Right kidney (tissue), 9 donors: ENCODE measurements at places on chromosomes 7 and 10.

DNA sequence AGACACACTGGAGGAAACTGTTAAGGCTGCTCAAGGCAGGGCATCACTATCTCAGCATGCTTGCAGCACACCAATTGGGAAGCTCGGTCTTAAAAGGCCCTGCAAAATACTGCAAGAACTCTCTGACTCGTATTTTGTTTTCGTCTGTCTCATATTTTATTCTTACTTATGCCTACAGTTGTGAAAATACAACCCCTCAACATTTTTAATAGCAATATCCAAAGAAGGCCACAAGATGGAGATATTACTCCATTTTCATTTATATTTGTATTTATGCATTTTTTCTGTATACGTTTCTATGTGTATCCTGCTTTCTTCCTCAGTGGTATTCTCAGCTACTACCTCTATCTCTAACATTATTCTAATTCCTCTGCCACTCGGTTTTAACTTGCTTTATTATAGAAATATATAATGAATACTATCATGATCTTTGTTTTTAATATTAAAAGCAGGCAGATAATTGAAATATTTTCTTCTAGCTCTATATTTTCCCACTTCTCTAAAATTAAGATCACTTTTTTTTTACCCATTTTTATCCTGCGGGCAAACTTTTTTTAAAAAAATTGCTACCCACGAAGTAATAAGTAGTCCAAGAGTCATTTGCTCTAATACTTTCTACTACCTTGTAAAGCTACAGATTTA lies 10.0 kb downstream of the DNAJC1 start:
- DNase-seq, result no peak

GRCh38 chr10:126090911-126091728 lies 194.8 kb downstream of the FANK1 start:
- no peak for DNase-seq

DNA sequence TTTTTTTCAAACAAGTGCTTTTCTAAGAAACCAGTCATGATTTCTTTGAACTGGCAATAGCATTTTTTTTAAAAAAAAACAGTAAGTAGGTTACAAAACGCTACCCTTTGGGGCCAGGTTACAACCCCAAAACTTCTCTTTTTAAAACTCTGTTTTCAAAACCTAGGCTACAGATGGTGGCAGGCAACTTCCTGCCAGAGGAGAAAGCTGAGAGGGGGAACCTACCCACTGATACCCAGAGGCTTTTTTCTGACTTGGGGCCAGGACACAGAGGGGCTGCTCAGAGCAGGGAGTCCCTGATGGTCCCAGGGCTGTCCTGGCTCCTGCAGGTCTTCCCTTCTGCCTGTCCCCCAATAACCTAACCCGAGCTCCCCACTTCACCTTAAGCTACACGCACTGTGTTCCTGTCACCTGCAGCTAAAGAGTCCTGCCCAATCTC lies 6.9 kb downstream of the STN1 start:
- DNase-seq, result no peak

- peak; percentile 38 for DNase-seq
These were observed 2.1 kb upstream of the ADAM8 start for GRCh38 chr10:133278577-133279265.

DNA sequence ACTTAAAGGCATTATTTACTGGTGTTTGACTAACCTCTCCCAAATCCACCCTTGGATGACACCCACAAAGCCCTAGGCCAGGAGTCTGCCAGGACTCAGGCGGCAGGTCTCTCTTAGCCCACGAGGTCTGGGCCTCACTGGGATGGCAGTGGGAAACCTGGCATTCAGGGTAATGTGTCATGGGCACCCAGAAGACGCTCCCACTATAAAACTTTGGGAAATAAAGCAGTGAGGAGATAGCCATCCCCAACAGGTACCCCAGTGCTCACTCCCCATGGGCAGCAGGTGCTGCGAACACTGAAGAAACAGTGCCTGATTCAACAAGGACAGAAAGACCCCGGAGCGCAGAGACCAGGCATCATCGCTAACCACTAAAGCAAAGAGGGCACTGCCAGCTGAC lies 14.4 kb upstream of the PTPRN2 start:
- DNase-seq, result no peak

GRCh38 chr7:952548-953441 lies 1.7 kb downstream of the ADAP1 start:
- DNase-seq, result no peak

- DNase-seq, result no peak
These were observed 116.2 kb downstream of the FAM107B start for GRCh38 chr10:14658331-14659127.

GRCh38 chr7:22470981-22471380 lies 29.0 kb downstream of the STEAP1B start:
- no peak for DNase-seq

- no peak for DNase-seq
These were observed 18.8 kb downstream of the MRPS24 start for GRCh38 chr7:43850348-43851116.

GRCh38 chr7:71645836-71646235 lies 513.9 kb downstream of the GALNT17 start:
- DNase-seq, result no peak

GRCh38 chr7:129643550-129644170 lies 32.1 kb downstream of the NRF1 start:
- DNase-seq, result no peak

DNA sequence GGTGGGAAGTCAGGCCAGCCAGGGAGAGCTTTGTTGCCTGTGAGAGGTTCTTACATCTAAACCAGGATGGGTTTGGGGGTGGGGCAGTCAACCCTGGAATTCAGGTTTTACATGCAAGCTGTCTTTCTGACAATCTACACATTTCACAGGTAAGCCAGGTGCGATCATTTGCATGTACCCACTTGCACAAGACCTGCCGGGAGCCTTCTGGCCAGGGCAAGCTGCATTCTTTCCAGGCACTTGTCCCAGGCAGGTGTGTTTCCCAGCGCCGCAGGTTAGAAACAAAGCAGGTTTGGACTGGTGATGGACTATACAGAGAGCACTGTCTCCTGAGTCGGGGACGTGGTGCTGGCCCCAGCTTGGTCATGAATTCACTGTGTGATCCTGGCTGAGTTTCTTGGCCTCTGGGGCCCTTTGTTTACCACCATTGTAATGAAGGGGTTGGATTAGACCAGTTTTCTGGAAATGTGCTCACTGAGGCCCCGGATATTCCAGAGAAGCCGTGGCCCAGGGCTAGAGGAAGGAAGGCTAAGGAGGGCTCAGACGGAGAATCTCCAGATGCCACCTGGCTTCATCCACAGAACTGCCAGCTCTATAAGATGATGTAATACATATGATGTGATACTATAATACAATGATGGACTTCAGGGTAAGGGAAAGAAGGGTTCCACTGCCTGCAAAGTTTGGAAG lies 205.2 kb upstream of the SVIL start:
- no peak for DNase-seq

DNA sequence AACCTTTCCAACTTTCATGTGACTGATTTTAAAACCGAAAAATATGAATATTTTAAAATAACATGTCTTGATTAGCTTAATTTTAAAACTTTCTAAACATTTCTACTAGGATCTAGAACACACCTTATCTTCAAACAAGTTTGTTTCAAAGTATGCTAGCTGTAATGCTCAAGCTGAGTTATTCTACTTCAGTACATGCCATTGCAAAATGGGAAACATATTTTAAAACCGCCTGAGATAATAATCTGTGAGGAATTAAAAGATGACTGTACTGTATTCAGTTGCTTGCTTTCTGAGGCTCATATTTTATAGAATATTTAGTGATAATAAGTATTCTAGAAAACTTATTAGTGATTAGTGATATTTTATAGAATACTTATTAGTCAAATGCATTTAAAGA lies 99.6 kb downstream of the LMBR1 start:
- DNase-seq, result no peak

DNA sequence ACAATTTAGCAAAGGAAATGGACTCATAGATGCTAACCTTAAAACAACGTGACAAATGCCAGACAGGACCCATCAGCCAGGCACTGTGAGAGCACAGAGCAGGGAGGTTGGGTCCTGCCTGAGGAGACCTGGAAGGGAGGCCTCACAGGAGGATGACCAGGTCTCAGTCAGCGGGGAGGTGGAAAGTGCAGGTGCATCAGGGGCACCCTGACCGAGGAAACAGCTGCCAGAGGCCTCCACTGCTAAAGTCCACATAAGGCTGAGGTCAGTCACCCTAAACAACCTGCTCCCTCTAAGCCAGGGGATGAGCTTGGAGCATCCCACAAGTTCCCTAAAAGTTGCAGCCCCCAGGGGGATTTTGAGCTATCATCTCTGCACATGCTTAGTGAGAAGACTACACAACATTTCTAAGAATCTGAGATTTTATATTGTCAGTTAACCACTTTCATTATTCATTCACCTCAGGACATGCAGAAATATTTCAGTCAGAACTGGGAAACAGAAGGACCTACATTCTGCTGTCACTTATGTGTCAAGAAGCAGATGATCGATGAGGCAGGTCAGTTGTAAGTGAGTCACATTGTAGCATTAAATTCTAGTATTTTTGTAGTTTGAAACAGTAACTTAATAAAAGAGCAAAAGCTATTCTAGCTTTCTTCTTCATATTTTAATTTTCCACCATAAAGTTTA lies 157.6 kb upstream of the LANCL2 start:
- DNase-seq, result no peak

DNA sequence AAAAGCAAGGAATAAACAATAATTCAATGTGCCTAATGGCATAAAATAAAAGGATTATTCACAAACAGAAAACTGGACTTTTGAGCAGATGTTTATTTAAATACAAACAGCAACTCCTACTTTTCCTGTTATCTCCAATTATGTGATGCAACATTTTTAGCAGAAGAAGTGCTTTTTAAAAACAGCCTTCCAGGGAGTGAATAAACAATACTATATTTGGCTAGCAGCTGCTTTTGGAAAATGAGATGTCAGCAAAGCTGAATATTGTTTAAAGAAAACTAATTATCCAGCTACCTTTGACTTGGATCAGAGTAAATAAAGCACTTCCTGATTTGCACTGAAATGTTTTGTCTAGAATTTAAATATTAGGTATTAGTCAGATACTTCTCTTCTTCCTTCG lies 23.2 kb downstream of the CDK1 start:
- no peak for DNase-seq

DNA sequence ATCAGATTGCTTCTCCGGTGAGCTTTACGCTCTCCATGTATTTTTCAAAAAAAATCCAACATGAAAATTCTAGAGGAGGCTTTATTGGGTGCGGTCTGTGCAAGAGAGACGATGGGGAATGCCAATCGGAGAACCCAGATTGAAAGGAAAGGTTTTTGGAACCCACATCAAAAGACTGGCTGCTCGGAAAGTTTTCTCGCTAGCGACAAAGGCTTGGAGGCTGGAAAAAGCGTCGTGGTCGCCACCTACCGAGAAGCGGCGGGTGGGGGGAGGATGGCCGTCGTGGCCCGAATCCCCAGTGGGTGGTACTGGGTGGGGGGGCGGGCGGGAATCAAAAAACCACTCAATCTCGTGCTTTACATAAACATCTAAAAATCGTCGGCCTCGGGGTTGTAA lies 1.1 kb upstream of the GTF2I start:
- DNase-seq, result peak; percentile 69

DNA sequence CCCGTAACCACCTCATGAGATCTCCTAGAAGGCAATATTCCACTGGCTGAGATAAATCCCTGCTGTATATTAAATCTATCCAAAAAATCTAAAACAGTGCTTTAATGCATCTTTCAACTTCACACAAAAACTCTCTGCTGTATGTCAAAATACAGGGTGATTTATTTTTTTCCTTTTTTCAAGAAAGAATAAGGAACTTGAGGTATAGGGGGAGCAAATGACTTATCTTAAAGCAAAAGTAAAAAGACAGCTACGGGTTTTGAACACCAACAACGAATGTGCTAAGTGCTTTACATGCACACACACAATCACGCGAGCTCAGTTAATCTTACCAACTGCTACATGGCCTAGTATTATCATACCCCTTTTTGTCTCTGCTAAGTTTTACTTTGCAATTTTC lies 168.9 kb upstream of the PHF14 start:
- DNase-seq, result no peak

GRCh38 chr10:31098046-31098445 lies 66.4 kb upstream of the ZNF438 start:
- DNase-seq, result no peak

DNA sequence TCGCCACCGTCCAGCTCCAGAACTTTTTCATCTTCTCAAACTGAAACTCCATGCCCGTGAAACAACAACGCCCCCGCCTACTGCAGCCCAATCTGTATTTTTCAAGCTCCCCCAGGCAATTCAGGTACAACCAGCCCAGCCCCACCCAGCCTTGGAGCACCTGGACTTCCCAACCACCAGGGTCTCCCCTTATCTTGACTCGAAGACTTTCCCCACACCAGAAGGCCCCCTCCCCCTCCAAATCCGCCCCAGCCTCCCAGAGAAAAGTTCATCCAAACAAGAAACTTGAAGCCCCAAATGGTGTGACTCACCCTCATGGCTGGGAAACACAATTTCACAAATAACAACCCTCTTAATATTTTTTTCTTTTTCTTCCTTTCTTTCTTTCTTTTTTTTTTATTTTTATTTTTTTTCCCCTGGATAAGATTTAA lies 10.6 kb downstream of the ZCCHC24 start:
- DNase-seq, result no peak

DNA sequence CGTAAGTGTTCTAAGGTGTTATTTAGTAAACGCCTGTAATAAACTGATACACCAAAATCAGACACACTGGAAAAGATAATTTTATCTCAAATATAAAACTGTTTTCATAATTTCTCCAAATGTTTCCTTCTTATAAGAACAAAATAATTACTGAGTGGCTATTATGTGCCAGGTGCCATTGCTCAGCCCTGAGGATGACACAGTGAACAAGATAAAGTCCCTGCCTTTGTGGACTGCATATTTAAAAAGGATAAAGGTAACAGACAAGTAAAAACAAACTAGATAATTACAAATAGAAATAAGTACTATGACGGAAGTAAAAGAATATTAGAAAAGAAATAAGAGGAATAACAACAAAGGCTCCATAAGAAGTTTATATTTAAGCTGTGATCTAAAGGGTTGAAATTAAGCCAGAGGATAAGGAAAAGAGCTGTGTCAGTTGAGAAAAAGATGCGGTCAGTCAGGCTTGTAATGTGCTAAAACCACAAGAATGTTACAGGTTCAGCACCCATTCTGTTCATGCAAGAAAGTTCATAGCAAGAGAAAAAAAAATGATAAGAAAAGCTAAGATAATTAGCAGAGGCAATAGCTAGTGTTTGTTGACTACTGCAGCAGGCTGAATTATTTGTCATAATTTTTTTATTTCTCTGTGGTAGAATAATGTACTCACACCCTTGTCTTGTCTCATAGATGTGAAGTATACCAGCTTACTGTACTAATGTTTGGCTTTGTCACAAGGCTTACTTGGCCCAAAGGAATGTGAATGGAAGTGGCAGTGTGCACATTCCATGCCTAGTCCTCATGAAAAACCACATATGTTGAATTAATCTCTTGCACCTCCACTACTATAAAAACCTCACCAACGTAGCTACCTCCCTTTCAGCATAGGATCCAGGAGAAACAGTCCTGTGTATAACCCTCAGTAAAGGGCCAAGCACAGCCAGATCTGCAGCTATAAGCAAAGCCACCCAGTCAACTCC lies 75.1 kb downstream of the CRPPA start:
- peak; percentile 11 for DNase-seq

GRCh38 chr7:44287488-44288380 lies 37.7 kb downstream of the CAMK2B start:
- peak; percentile 0 for DNase-seq

- no peak for DNase-seq
These were observed 1.9 kb downstream of the ZNF316 start for GRCh38 chr7:6639032-6639431.

GRCh38 chr7:91912494-91912893 lies 28.2 kb upstream of the AKAP9 start:
- DNase-seq, result no peak

GRCh38 chr10:69505636-69506318 lies 54.5 kb downstream of the TSPAN15 start:
- no peak for DNase-seq

- DNase-seq, result no peak
These were observed 109.2 kb downstream of the EPC1 start for GRCh38 chr10:32237644-32238345.
